A172 (cell line): ENCODE measurements at places on chromosomes 2 and 18.

DNA sequence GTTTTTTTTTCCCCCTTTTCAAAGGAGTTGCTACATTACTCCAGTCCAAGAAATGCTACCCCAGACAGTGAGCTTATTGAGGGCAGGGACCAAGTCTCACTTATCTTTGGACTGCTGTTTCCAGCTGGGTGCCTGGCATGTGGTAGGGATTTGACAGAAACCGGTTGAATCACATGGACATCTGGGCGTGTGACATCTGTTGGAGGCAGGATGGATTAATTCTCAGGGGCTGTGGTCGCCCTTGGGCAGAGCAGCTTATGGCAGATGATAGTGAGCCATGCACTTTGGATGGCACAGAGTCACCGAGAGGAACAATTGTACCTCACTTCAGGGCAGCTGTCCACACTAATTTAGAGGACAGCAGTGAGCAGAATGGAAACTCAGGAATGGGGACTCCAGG lies 254.6 kb upstream of the ID2 start:
- DNase-seq, result no peak

GRCh38 chr2:38521835-38522234 lies 80.9 kb downstream of the HNRNPLL start:
- DNase-seq, result no peak

- no peak for DNase-seq
These were observed 134.9 kb downstream of the ZAP70 start for GRCh38 chr2:97848306-97848705.

DNA sequence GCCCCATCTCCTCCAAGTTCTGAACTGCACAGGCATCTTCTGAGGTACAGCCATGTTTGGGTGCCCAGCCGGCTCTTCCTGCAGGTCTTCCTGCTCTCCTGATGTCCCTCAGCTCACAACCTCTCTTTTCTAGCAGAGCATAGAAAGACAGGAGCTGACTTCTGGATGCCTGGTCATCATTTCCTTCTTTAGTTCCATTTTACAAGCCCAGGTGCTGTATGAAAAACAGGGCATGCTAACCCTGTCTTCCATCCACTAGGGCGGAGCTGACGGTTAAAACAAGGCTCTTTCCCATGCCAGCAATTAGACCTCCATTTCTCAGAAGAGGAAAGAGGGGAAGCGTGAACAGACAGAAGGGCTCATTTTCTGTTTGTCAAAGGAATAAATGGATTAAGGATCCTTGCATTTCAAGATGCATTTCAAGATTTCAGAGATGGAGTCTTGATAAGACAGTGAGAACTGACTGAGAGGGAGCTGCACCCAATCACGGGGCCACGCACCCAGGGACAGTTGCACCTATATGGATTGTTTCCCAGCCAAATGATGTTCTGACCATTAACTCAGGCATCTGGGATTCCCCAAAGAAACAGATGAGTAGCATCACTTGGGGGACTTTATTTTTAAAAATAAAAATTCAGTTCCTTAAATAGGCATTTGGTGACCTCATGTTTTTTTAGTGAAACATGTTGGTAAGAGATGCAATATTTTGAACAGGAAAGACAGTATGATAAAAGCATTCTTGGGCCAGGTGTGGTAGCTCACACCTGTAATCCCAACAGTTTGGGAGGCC lies 45.8 kb upstream of the EML6 start:
- DNase-seq, result no peak
